ENCODE measurements at places on chromosomes 12 and 14. TPM values are rescaled to one million over a fixed set of nuclear protein-coding genes. Genes with fewer than 3 reads are reported as not detected.

The TMEM132D gene
- not detected for total RNA-seq

The GSG1 gene
- total RNA-seq, result 1.2 TPM

The MNAT1 gene
- total RNA-seq, result 11.9 TPM

The TTC6 gene
- not detected for total RNA-seq

The GPR84 gene
- total RNA-seq, result not detected

The KLHDC1 gene
- total RNA-seq, result 2.9 TPM

The ARID2 gene
- 13.5 TPM for total RNA-seq

The RPGRIP1 gene
- total RNA-seq, result under 0.01 TPM

The SOAT2 gene
- not detected for total RNA-seq

All from smooth muscle cell of the coronary artery (primary cell).